ENCODE measurements at places on chromosomes 6 and 20.

DNA sequence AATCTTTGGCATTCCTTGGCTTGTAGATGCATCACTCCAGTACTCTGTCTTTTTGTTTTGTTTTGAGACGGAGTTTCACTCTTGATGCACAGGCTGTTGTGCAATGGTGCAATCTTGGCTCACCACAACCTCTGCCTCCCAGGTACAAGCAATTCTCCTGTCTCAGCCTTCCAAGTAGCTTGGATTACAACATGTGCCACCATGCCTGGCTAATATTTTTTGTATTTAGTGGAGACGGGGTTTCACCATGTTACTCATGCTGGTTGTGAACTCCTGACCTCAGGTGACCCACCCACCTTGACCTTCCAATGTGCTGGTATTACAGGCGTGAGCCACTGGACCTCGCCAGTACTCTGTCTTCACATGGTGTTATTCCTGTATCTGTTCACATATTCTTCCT lies 35.8 kb upstream of the LGSN start:
- DNase-seq: no peak

DNA sequence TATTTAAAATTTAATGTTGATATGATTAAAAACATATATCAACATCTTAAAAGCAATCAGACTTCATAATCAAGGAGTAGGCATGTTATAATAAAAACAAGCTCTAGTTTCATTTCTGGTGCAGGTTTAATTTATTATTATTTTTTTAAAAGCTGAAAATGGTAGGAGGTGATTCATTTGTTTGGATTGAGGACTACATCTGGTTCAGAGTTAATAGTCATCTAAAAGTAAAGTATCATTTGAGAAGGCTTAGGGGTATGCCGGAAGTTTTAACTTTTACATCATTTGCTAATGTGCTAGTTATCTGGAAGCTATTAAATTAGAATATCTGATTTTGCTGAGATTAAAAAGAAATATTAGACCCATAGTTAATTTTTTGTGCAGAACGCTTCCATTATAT lies 169.5 kb upstream of the LAMA2 start:
- no peak for DNase-seq

- no peak for DNase-seq
These were observed 18.3 kb downstream of the SDCBP2 start for GRCh38 chr20:1310506-1311190.

GRCh38 chr20:15977758-15978157 lies 595.5 kb downstream of the KIF16B start:
- no peak for DNase-seq

DNA sequence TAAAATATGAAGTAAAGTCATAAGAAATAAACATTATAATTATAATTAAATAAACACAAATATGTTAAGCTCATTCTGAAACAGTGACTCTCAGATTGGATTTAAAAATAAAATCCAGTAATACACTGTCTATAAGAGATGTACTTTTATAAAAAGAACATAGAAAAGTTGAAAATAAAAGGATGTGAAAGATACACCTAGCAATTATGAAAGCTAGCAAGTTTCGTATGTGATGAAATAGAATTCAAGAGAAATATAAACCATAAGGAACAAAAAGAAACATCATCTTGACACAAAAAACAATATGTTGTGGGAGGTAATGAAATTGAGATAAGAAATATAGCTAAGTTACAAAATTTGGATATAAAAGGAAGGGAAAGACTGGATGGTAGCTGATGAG lies 128.6 kb upstream of the CNR1 start:
- no peak for DNase-seq

DNA sequence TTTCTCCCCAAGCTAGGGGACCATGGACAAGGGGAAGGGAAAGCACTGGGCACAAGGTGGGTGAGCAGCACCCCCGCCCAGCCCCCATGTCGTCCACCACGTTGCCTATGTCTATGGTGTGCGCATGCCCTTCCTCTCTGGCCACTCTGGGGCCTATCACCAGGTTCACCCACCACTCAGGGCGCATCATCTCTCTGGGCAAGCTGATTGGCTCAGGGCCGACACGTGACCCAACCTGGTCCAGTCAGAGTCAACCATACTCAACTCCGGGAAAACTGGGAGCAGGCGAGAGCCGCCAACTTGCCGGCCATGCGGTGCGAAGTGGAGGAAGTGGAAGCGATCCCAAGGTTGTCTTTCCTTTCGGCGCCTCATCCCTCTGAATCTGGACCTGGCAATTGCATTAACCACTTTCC lies 25.9 kb downstream of the ACSS1 start:
- DNase-seq: no peak

GRCh38 chr6:36124881-36125280 lies 5.4 kb upstream of the MAPK13 start:
- DNase-seq: no peak

GRCh38 chr6:153424719-153425400 lies 293.8 kb upstream of the RGS17 start:
- no peak for DNase-seq

GRCh38 chr6:90131614-90132423 lies 164.8 kb downstream of the BACH2 start:
- DNase-seq: no peak

GRCh38 chr6:109867970-109868358 lies 110.1 kb upstream of the GPR6 start:
- no peak for DNase-seq

DNA sequence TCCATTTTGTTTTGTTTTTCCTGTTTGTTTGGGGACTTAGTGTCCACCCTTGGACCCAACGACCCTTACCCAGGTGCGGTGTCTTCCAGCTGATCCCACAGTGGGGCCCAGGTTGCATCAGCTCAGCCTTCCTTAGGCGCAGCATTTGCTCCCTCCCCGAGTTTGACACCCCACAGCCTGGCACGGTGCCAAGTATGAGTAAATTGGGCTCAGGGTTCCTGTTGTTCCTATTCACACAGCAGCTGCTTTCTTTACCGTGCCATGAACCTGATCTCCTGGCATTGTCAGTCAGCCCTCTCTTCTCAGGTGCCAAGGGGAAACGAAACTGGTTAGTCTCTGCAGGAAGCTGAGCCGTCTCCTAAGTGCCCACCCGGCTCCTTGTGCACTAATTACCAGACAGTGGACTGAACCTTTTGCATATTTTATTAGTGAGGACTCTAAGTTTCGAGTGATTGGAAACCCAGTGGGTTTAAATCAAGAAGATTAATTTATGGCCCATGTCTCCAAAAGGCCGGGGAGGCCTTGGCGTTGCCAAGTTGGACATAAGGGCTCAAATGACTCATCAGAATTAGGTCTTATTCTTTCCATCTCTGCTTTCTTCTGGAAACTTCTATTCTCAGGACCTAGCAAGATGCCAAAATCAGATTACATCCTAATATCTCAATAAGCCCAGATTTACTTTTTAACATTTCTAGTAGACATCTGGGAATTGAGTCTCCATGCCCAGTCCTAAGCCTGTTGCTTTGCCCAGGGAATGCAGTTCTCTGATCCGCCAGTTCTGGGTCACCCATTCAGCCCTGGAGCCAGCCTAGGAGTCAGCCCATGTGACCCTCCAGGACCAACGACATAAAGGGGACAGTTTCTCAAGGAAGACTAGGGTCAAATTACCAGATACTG lies 68.8 kb downstream of the TSHZ2 start:
- DNase-seq: peak; percentile 36

GRCh38 chr20:3633913-3634478 lies 29.2 kb downstream of the GFRA4 start:
- no peak for DNase-seq

DNA sequence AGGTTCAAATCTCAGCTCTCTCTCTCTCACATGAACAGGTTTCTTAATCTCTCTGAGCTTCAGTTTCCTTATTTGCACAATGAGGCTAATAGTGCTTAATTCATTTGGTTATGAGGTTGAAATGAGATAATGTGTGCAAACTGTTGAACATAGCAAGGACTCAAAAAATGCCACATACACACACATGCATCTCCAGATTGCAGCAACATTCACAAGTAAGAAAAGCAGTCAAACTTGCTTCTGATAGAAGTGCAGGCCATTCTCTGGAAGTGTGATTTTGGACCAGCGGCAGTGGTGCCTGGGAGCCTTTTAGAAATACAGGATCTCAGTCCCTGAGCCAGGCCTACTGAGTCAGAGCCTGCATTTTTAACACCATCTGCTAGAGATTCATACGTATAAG lies 25.7 kb downstream of the GSTA4 start:
- DNase-seq: no peak

DNA sequence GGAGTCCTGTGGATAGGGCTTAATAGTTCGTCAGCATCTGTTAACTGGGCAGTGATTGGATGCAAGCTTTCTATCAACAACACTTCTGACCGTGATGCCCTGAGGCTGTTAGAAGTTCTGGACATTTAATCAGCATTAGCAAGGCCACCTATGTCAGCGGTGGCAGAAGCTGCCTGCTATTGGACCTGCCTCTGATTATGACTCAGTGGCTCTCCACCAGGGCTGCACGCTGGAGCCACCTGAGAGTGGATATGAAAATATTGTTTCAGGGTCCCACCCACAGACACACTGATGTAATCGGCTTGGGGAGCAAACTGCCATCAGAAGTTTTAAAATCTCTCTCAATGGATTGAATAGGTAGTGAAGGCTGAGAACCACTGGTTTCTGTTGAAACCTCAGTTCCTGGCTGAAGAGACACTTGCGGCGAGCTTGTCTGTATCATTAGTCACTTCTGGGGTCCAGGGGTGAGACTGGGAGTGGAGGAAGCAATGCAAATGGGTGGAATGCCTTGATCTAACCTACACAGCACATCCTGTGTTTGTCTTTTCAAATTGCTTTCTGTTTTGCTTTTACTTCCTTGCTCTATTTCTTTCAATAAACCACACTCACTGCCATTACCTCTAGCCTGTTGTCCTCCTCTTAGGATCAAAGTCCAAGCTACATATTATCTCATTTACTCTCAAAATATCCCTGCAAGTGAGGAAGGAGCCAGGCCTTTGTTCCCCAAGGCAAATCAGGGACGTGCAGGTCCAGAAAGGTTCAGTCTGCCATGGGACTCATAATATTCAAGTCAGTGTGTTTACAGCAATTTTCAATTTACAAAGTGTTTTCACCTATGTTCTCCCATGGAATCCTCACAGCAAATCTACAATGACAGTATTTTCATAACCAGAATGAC lies 4.2 kb downstream of the CLIC5 start:
- no peak for DNase-seq

GRCh38 chr20:43669332-43669731 lies 2.4 kb downstream of the MYBL2 start:
- DNase-seq: peak; percentile 67

DNA sequence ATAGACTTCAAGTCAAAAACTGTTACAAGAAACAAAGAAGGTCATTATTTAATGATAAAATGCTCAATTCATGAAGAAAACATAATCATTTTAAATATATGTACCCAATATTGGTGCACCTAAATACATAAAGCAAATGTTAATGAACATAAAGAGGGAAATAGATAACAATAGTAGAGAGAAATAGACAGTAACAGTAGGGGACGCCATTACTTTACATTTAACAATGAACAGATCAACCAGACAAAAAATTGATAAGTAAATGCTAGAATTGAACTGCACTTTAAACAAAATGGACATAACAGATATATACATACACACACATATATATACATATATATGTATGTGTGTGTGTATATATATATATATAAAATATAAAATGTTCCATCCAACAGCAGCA lies 37.4 kb downstream of the IL22RA2 start:
- no peak for DNase-seq

GRCh38 chr20:3483784-3484183 lies 13.0 kb downstream of the ATRN start:
- DNase-seq: no peak

- DNase-seq: no peak
These were observed 28.3 kb downstream of the GLP1R start for GRCh38 chr6:39076623-39077535.

GRCh38 chr20:17612992-17613327 lies 43.1 kb downstream of the DSTN start:
- no peak for DNase-seq

- no peak for DNase-seq
These were observed 18.7 kb downstream of the BPHL start for GRCh38 chr6:3137057-3137777.

GRCh38 chr20:6780433-6781190 lies 13.1 kb downstream of the BMP2 start:
- no peak for DNase-seq

GRCh38 chr6:116218172-116218633 lies 35.7 kb downstream of the TSPYL4 start:
- DNase-seq: no peak

DNA sequence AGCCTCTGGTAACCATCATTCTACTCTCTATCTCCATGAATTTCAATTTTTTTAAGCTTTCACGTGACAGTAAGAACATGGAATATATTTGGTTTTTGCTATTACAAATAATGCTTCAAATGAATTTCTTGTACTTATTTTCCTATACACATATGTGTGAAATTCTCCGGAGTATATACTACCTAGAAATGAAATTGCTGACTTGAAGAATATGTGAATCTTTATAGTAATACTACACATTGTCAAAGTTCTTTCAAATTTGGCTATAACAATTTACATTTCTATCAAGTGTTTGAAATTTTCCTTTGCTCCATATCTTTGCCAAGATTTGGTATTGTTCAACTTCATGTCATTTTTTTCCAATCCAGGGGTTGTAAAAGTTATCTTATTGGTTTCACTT lies 11.6 kb upstream of the VGLL2 start:
- no peak for DNase-seq

DNA sequence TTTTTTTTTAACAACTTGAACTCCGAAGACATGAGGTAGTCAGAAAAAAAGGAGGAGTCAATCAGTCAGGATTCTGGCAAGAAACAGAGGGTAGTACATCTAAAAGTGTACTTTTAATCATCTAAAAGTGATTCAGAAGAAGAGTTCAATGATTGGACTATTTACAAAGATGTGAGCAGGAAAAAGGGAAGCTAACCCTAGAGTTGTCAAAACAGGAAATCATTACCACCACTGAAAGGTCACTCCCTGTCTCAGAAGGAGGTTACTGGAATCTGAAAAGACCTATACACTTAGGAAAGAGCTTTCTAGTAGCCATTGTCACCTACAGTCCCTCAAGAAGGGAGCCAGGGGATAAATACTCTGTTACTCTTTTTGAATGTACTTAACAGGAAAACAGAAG lies 16.7 kb upstream of the LMBRD1 start:
- DNase-seq: no peak

DNA sequence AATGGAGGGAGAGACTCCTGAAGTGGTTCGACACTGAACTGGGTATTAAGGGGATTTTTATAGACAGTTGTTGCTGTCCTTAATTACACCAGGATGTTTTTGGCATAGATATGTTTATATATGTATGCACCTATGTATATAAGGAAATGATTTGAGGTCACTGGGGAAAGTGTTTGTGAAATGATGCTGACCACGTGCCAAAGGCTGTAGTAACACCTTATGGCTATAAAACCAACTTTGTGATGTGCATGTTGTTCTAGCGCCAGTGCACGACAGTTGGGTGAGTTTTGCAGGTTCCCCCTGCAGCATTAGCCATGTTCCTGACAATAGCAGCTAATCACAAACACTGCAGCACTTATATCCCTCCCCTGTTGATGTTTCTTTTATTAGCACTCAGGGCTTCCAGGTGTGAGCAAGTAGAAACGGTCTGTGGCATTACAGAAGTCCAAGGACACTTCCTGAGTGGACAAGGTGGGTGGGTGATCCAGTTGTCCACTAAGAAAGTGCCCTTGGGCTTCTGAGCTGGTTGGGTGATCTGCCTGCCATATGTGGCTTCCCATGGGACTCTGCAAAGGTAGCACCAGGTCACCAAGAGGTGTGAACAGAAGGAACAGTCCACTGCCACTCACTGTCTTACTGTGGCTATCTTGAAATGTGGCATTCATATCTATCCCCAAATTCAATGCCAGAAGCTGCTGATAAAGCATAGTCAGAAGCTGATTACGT lies 63.0 kb upstream of the RBM24 start:
- DNase-seq: no peak

- no peak for DNase-seq
These were observed 13.4 kb upstream of the RANBP9 start for GRCh38 chr6:13725052-13725451.

GRCh38 chr20:688809-689212 lies 13.2 kb upstream of the SCRT2 start:
- DNase-seq: no peak
